Left lung (tissue), 14 donors: ENCODE measurements at places on chromosomes 1 and 21. TPM values are rescaled to one million over a fixed set of nuclear protein-coding genes. Genes with fewer than 3 reads are reported as not detected.

The NR1I3 gene
- total RNA-seq, result not detected

The FCGR3B gene
- total RNA-seq, result 74.8 TPM

The LMX1A gene
- not detected for total RNA-seq

The ACKR1 gene
- total RNA-seq, result 16.8 TPM

DNA sequence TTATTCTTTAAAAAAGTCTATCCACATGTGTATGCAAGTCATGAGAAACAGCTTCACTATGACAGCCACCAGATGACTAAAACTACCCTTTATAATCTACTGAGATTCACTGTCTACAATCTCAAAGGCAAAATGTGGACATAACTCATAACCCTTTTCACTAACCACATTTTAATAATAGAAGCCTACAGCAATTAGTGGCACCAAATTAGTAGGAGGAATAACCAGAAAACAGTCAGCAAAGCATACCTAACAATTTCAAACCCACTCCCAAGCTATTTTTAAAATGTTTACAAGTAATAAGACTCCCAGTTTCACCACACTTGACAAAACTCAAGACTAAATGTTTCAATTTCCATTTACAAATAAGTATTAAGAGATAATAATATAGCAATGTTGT lies 442.9 kb downstream of the PTPRC start:
- H3K27ac ChIP-seq, result no peak overlapping the region
- no peaks in the 10 kb centered on the region for H3K27me3 ChIP-seq
- no peak overlapping the region for H3K4me3 ChIP-seq
- no peak for DNase-seq

DNA sequence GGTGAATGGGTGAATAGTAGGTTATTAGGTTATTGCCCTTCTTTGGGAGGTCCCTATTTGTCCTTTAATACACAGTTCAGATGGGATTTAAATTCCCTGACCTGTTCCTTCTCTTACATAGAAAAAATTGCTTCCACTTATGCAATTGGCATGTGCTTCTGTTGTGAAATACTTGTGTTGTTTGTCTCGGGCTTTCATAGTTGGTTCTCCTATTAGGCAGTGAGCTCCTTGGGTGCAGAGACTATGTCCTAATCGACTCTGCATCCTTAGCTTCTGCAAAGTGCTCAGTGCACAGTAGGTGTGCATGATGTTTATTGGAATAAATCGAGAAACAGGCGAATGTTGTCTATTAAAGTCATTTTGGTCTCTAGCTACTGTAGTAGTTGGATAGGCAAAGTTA lies 1.3 kb upstream of the PDE4B start:
- H3K27ac ChIP-seq, result no peak overlapping the region

DNA sequence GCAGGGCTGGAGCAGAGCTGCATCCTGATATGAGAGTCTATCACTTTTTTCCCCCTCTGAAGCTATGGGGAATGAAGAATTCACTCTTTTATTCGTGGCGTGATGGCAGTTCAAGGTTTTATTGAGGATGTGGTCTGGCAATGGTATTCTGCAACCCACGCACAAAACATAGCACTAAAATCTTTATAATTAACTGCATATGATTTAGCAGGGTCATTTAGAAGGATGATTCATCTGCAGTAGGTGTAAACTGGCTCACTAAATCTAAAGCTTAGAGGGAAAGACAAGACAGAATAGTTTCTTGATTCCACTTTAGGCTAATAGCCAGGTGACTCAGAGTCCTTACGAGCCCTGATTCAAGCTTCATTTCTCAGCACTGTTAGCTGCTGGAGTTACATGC lies 25.0 kb upstream of the CHRM3 start:
- no peak overlapping the region for H3K27ac ChIP-seq
- no peak for DNase-seq
- no peaks in the 10 kb centered on the region for H3K4me1 ChIP-seq

DNA sequence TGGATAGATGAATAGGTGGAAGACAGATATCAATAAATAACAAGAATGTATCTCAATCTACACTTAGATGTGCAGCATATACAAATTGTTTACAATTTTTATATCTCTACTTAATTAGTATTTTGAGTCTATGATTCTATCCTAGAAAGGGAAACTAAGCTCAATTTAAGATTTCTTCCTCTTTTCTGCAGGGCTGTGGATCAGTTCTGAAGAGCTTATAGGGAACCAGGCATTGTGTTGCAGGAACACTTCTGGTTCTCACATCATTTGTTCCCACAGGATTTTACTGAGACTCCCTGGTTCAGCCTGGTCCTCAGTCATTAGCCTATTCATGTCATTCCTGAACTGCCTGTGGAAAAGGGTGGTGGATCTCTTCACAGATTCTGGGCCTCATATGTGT lies 105.8 kb downstream of the TNFSF18 start:
- H3K4me1 ChIP-seq, result peaks cover 6% of the 10 kb centered on the region
- H3K27ac ChIP-seq, result no peak overlapping the region
- H3K4me3 ChIP-seq, result no peak overlapping the region

DNA sequence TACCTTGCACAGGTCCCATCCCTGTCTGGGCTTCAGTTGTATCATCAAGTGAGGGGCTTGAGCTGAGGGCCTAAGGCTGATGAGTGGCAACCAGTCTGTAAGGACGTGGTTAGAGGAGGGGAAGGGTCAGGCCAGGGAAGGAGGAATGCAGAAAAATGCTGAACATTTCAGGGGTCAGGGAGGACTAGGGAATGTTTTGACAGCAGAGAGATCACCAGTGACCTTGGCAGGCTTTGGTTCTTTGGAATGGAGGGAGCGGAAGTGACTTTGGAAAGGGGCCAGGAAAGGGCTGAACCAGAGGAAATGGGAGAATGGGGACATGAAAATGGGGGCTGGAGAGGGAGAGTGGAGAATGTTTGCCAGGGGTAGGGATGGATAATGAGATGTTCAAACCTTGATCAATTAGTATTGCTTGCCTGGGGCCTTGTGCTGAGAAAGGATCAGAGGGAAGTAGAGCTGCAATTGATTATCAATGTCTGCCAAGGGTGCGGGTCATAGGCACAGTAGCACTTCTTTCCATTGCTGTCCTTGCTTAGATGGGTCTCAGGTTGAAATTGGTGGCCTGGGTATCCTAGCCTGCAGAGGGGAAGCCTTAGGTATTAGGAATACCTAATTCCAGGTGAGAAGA lies 7.4 kb downstream of the LDLRAP1 start:
- no peak overlapping the region for H3K27ac ChIP-seq
- H3K27me3 ChIP-seq, result no peaks in the 10 kb centered on the region
- DNase-seq, result no peak
- H3K4me3 ChIP-seq, result no peak overlapping the region
- peaks cover 66% of the 10 kb centered on the region for H3K4me1 ChIP-seq

- peaks cover 16% of the 10 kb centered on the region for H3K4me1 ChIP-seq
- no peak for DNase-seq
- no peaks in the 10 kb centered on the region for H3K27me3 ChIP-seq
- H3K36me3 ChIP-seq, result no peaks in the 10 kb centered on the region
- H3K27ac ChIP-seq, result no peak overlapping the region
- H3K4me3 ChIP-seq, result no peak overlapping the region
Observed at GRCh38 chr1:68495532-68495931, 1.4 kb downstream of the DEPDC1 start.
